Naive thymus-derived CD8-positive, alpha-beta T cell (primary cell): ENCODE measurements at places on chromosomes 6 and 20. TPM values are rescaled to one million over a fixed set of nuclear protein-coding genes. Genes with fewer than 3 reads are reported as not detected.

DNA sequence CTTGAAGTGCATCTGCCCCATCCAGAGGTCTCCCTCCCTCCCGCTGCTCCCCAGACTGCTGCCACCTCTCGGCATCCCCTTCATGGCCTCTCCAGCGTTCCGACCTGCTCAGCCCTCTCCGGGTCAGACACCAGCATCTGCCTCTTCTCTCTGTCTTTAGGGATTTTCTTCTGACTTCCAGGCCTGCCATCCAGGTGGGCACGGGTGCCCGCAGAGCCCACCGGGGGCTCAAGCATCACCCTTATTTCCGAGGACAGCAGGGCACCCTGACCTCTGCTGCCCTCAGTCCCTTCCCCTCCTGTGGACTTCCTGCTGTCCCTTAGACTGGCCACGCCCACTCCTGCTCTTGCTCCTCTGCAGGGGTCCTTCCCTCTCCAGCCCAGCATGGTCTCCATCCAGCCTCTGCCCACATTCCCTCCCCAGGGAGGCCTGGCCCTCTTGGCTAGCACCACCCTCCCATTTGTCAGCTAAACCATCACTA, 3.3 kb downstream of the NPEPL1 start:
- peaks cover 16% of the 10 kb centered on the region for H3K4me1 ChIP-seq
- H3K36me3 ChIP-seq, result peaks cover 12% of the 10 kb centered on the region
- DNase-seq, result no peak
- no peak overlapping the region for H3K4me3 ChIP-seq

GRCh38 chr20:63258781-63259180, 4.5 kb upstream of the NKAIN4 start:
- H3K27me3 ChIP-seq, result peaks cover 35% of the 10 kb centered on the region
- H3K27ac ChIP-seq, result no peak overlapping the region
- H3K4me1 ChIP-seq, result peaks cover 9% of the 10 kb centered on the region
- no peaks in the 10 kb centered on the region for H3K36me3 ChIP-seq
- H3K4me3 ChIP-seq, result no peak overlapping the region

GRCh38 chr6:111808493-111808892, 64.8 kb downstream of the FYN start:
- H3K27ac ChIP-seq, result peak overlapping the region; percentile 84
- peaks cover 56% of the 10 kb centered on the region for H3K4me1 ChIP-seq
- DNase-seq, result peak; percentile 33
- no peaks in the 10 kb centered on the region for H3K27me3 ChIP-seq

DNA sequence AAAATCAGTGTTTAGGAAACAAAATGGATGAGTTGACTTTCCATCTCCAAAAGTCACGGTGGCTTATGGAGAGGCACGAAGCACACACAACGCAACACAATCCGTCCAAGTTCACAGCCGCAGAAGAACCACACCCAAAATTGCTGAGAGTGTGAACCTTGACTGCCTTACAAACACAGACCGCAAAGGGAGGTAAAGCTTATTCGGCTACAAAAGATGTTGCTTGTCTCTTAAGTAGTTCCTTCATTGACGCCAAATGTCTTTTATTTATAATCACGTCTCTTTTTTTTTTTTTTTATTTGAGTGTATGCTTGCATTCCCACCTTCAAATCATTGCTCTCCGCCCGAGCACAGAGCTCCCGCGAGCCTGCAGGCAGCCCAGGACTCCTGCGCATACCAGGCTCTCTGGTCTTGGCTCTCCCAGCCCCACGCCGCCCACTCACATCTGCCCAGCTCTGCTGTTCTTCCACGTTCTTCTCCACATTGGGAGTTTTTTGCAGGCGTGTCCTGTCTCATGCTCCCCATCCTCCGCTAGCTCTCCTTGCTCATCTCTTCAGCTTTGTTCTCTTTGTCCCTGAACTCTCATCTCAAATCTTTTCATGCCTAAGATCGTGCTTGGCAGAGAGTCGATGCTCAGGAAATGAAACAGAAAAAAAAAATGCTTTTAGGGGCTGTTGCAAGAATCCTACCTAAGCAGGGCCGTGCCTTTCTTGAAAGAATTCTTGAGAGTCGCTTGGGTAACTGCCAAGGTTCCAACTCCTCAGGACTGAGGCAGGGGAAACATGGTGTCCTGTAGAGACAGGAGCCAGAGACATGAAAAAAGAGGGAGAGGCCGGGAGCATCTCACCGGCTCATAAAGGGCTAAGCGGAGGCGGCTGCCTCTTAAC, 25.8 kb downstream of the LY86 start:
- no peaks in the 10 kb centered on the region for H3K36me3 ChIP-seq
- peak overlapping the region; percentile 91 for H3K27ac ChIP-seq
- H3K4me3 ChIP-seq, result peak overlapping the region; percentile 83
- peaks cover 40% of the 10 kb centered on the region for H3K4me1 ChIP-seq

GRCh38 chr6:75993236-75994162, 79.0 kb downstream of the IMPG1 start:
- no peak overlapping the region for H3K27ac ChIP-seq
- no peak overlapping the region for H3K4me3 ChIP-seq
- no peaks in the 10 kb centered on the region for H3K4me1 ChIP-seq
- H3K27me3 ChIP-seq, result no peaks in the 10 kb centered on the region

DNA sequence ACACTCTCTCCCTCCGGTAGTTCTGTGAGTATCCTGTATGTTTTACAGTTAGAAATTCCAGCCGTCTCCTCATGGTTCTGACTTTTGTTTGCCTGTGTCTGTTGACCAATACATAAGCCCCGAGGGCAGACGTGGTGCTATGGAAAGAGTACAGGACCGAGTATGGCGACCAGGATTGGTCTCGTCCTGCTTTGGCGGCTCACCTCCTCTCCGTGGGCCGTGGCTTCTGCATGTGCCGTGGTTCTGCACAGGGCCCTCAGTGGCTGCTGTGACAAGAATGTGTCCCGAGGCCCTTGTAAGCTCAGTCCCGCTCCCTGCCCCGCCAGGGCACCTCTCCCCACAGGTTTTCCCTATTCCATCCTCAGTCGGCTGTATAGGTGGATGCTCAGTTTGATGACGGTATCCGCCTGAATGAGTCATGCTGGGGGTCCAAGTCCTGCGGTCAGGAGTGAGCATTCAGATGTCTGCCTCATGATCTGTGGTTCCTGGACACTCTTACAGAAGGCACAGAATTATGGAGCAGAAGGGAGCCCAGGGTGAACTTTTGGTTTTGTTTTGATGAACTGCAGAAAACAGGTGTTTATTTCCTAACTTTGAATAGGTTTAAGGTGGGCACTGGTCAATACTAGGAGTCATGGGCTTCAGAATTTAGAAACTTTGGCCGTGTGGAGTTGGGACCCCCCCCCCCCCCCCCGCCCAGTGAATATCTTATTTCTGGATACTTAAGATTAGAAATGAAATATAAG, 1.2 kb downstream of the ARFGAP1 start:
- peaks cover 18% of the 10 kb centered on the region for H3K36me3 ChIP-seq
- DNase-seq, result no peak
- H3K27ac ChIP-seq, result peak overlapping the region; percentile 88
- peaks cover 38% of the 10 kb centered on the region for H3K4me1 ChIP-seq

DNA sequence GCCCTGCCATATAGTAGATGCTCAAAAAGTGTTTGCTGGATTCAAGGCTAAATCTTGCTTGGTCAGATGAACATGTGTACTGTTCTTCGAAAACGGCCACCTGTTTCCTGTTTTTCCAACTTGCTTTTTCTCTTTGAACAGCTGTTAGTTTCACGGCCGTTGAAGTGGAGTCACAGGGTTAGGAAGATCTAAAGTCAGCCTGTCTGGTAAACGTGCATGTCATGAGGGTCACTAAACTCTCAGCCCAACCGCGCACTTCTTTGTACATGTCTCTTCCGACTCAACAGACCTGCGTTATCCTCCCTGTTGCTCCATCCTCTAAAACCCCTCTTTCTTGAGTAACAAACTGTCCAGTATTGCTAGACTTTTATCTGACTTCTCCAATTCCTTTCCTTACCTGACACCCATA, 93.2 kb upstream of the MAN1A1 start:
- no peaks in the 10 kb centered on the region for H3K36me3 ChIP-seq
- no peak overlapping the region for H3K27ac ChIP-seq
- H3K4me1 ChIP-seq, result no peaks in the 10 kb centered on the region
- H3K4me3 ChIP-seq, result no peak overlapping the region
- H3K27me3 ChIP-seq, result no peaks in the 10 kb centered on the region

DNA sequence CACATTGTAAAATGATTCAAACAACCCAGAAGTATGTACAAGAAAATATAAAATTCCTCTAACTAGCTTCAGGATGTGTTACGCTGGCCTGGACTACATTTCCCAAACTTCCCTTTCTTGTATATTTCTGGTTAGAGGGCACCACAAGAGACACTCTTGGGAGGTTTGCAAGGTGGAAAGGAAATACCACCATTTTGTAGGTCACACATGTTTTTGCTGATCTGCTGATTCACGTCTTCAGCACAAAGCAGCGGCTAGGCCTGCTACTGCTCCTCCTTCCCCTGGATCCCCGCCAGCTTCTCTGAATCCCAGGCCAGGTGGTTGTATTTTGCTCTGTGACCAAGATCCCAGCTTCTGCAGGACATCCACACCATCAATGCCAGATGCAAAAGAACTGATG, 104.2 kb downstream of the AGPAT4 start:
- no peaks in the 10 kb centered on the region for H3K4me1 ChIP-seq
- no peak overlapping the region for H3K4me3 ChIP-seq
- H3K27ac ChIP-seq, result no peak overlapping the region
- H3K36me3 ChIP-seq, result peaks cover 23% of the 10 kb centered on the region
- no peak for DNase-seq

- H3K4me1 ChIP-seq, result peaks cover 19% of the 10 kb centered on the region
- H3K27me3 ChIP-seq, result no peaks in the 10 kb centered on the region
- no peak for DNase-seq
These were observed 32.6 kb downstream of the BAK1 start for GRCh38 chr6:33547499-33547898.

GRCh38 chr6:2047855-2048254, 197.6 kb downstream of the GMDS start:
- no peak for DNase-seq
- H3K4me1 ChIP-seq, result no peaks in the 10 kb centered on the region
- peaks cover 28% of the 10 kb centered on the region for H3K36me3 ChIP-seq
- H3K27me3 ChIP-seq, result no peaks in the 10 kb centered on the region

ANKRD66 gene
- total RNA-seq, result not detected

LTB gene
- total RNA-seq, result 469 TPM

CYP21A2 gene
- 1.2 TPM for total RNA-seq

SMLR1 gene
- not detected for total RNA-seq

HDGFL1 gene
- not detected for total RNA-seq
